ENCODE measurements at places on chromosomes 6 and 20. TPM values are rescaled to one million over a fixed set of nuclear protein-coding genes. Genes with fewer than 3 reads are reported as not detected.

TSPO2 gene
- not detected for total RNA-seq

ADAM33 gene
- total RNA-seq: 8.1 TPM

LKAAEAR1 gene
- total RNA-seq: not detected

EPB41L1 gene
- 40.3 TPM for total RNA-seq

FAM217A gene
- total RNA-seq: not detected

PARD6B gene
- 16.6 TPM for total RNA-seq

ULBP1 gene
- total RNA-seq: not detected

ABHD16B gene
- not detected for total RNA-seq

CALHM4 gene
- not detected for total RNA-seq

MUC21 gene
- total RNA-seq: not detected

MAFB gene
- 2.8 TPM for total RNA-seq

MTFR2 gene
- total RNA-seq: 9.8 TPM

OLIG3 gene
- total RNA-seq: not detected

EYS gene
- total RNA-seq: 0.82 TPM

IL17F gene
- 0.32 TPM for total RNA-seq

CPXM1 gene
- total RNA-seq: 1.1 TPM

VIP gene
- total RNA-seq: 10.9 TPM

TRIM38 gene
- 9.7 TPM for total RNA-seq

LHFPL5 gene
- total RNA-seq: not detected

FHL5 gene
- 1.8 TPM for total RNA-seq

TSHZ2 gene
- 2.1 TPM for total RNA-seq

MEI4 gene
- total RNA-seq: not detected
